NCI-H1694 (cell line): ENCODE measurements at places on chromosomes 3 and 15.
A peak's percentile ranks its signal among the peaks of the same experiment; 100 is the strongest.

DNA sequence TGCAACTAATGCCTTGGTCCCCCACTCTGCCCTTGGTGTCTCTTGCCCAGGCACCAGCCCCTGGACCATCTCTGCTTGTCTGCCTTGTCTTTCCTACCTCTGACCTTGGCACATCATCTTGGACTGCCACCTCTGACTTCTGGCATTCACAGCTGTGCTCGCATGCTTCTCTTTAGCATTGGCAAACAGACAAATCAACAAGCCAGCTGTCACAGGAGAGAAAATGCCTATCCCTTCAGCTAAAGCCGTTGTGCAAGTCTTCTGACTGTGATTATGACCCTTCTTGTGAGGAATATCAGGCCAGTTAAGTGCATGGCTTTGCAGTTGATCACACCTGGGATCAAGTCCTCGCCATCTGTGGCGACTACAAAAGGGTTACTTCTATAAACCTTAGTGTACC lies 84.6 kb downstream of the PRICKLE2 start:
- DNase-seq, result peak; percentile 12

DNA sequence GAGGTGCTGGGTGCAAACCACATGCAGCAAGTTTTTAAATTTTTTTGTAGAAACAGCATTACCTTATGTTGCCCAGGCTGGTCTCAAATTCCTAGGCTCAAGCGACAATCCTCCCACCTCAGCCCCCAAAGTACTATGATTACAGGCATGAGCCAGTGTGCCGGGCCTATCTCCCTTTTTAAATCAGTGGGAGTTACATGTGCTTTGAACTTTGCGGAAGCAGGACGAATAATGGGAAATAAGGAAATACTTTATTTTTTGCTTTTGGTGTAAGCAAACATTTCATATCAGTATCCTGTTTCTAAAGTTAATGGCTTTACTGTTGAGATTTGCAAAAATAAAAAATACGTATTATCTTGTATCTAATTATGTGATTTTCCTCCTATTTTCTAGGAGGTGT lies 9.1 kb downstream of the NR1D2 start:
- no peak for DNase-seq

- peak; percentile 41 for DNase-seq
Measured at GRCh38 chr3:102225407-102226132, 209.2 kb upstream of the ZPLD1 start.

DNA sequence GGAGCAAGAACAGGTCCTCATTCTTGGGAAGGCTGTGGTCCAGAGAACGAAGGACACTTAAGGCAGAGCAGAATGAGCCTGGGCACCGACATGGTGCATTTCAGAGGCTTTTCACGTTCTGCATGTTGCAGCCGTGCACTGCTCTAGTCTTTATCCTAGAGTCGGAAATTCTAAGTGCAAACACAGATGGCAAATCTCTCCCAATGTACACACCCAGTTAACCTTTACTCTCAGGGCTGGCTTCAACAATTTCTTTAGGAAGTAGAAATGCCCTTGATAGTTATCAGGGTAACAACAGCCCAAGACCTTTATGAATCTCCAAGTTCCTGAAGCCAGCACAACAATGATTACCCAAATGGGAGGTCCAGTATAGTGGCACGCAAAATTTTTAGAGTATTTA lies 39.1 kb upstream of the LRTM1 start:
- no peak for DNase-seq

DNA sequence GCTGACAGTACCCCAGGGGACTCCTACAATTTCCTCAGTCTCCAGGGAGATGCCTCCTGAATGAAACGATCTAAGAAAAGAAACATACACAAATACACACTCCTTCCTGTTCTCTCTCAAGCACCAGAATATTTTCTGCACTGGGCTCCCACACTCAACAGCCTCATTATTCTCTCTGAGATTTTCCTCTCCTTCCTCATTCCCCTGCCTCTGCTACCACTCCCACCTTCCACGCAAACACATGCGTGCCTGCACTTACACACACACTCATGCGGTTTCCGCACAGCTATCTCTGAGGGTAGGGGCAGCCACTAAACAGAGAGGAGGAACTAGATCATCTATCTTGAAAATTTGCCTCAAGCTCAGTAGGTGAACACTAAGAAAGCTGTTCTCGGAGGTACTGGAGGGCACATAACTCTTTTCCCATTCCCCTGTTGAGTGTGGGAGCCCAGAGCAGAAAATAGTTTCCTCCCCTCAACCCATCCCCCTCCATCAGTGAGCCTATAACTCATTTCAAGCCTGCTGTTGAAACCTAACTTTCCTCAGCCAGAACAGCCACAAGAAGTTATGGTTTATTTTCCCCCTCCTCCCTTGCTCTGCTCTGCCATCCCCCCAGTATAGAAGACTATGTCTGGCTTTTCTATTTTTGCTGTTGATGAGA lies 30.5 kb upstream of the TIPARP start:
- DNase-seq, result no peak

DNA sequence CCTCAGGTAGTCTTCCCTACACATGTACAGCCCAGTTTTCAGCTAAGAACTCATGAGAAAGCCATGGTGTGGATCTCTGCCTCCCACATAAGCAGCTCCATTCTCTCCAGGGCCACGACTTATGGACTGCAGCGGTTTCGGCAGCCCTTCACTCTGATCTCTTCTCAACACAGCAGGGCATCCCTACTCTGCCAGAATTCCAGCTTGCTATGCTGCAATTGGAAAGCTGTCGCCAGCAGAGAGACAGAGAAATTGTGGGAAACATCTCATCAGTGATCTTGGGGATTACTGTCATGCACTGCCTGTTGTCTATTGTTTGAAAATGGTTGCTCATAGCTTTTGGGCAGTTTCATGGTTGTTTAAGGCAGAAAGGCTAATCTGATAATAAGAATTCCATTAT lies 11.9 kb upstream of the BLM start:
- DNase-seq, result no peak

DNA sequence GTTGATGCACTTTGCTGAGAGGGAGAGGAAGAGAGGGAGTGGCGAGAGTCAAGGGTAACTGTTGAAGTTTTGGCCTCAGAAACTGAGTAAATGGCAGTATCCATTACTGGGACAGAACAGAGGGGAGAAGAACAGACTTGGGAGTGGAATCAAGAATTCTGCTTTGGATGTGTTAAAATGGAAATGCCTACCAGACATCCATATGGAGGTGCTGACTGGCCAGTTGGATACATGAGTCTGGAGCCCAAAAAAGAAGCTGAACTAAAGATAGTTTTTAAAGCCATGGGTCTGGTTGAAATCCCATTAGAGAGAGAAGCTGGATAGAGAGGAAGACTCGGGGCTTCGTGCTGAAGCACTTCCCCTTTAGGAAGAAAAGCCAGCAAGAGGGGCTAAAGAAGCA lies 35.9 kb upstream of the NSMCE3 start:
- DNase-seq, result no peak

- DNase-seq, result no peak
Measured at GRCh38 chr3:169237201-169237600, 426.3 kb downstream of the MECOM start.
